ENCODE measurements at places on chromosomes 12 and 14. TPM values are rescaled to one million over a fixed set of nuclear protein-coding genes. Genes with fewer than 3 reads are reported as not detected.

C1S gene
- 195 TPM for polyA plus RNA-seq

CACNA1C gene
- 4.9 TPM for polyA plus RNA-seq

DNA sequence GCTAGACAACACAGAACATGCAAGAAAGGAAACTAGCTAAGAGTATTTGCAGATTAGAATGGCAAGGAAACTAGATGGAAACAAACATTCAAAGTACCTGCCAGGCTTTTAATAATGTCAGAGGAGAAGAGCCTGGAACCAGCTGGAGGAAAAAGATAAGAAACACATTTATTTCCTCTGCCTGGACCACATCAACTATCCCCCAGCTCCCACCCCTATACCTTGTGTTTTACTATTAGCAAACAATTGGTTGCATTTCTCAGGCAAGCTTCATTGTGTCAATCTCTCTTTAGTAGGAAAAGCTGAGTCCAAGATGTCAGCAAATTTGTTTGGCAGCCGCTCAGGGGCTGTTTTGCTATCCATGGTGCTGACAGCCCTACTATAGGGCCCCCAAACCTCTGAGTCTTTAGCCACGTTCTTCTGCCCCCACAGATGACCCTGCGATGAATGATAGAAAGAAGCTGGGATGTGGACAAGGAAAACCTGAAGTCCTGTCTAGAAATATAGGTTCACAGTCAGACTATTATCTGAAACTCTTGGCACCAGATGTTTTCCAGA lies 11.6 kb upstream of the SYNDIG1L start:
- DNase-seq: peak; percentile 30

DNA sequence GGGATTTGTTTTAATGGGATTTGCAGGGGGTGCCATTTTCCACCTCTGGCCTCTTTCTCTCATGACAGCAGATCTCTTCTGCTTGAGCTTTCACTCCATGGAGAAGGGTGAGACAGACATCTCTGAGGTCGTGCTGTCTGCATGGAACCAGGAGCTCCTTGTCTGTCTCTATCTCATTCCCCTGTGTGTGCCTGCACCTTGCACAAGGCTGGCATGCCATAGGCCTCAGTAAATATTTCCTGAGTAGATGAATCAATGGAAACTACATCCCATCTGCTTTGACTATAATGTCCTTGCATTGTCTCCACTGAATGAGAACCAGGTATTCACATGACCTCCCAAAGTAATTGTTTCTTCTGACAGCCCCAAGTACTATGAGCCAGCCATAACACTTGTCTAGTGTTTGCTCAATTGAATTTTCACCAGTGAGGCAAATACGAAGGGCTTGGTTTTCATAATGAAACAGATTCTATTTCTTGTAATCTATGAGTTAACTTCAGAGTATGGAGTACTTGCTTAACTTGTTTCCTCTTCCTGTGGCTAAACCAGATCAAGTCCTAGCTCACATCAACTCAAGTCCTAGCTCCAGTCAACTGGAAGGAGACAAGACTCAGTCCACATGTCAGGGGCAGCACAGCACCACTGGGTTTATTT lies 32.3 kb downstream of the KCNK13 start:
- peak; percentile 65 for DNase-seq

DNA sequence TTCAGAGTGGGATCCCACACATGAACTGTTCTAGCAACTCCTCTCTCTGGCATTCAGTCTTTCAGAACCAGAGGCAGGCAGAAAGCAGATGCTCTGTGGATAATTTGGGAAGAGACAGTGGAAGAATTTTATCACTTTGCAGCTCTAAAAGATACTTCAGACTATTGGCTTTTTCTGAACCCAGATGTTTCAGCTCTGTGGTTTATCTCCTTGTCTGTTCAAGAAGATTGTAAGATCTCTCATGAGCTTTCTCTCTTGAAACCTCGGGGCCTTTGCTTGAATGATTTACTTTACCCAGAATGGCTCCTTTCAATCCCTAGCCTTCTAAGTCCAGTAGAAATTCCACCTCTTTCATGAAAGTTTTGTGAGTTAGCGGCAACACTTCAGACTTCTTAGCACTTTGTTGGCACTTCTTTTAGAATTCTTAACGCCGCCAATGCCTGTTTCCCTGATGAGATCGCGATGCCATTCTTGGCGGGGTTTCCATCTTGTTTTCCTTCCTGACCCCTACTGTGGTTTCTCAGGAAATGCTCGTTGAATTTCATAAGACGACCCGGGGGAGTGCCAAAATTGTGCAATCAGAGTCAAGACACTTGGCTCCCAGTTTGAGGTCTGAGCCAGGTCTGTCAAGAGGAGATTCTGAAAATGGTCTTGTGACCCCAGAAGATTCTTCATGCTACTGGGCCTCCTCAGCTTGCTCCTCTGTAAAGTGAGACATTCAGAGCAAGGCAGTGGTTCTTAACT lies 107.0 kb upstream of the PRICKLE1 start:
- peak; percentile 64 for DNase-seq

DNA sequence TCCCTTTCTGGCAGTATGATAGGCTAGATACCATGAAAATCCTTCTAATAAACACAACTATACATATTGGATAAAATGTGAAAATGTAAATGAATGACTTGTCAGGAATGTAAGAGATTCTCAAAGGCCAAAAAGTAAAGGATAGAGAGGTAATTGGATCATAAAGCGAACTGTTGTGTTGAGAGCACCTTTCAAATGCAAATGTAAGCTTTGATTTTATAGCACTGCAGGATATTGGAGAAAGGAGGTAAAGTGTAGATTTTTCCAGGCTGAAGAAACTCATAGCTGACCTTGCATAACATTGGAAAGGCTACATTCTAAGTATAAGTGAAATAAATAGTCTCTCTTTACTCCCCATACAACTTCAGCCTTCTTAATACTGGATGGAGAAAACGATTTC lies 54.0 kb downstream of the PTPRB start:
- no peak for DNase-seq

- DNase-seq: no peak
Measured at GRCh38 chr12:48486679-48487078, 4.4 kb downstream of the C12orf54 start.

All from GM23248 (cell line).